ENCODE measurements at places on chromosomes 6 and 20. TPM values are rescaled to one million over a fixed set of nuclear protein-coding genes. Genes with fewer than 3 reads are reported as not detected.

The CBLN4 gene
- not detected for total RNA-seq

The CTSZ gene
- total RNA-seq = 303 TPM

- DNase-seq = no peak
Measured at GRCh38 chr6:155100087-155100486, 105.0 kb downstream of the TIAM2 start.

- DNase-seq = no peak
Measured at GRCh38 chr6:35475573-35475972, 7.4 kb downstream of the RPL10A start.

DNA sequence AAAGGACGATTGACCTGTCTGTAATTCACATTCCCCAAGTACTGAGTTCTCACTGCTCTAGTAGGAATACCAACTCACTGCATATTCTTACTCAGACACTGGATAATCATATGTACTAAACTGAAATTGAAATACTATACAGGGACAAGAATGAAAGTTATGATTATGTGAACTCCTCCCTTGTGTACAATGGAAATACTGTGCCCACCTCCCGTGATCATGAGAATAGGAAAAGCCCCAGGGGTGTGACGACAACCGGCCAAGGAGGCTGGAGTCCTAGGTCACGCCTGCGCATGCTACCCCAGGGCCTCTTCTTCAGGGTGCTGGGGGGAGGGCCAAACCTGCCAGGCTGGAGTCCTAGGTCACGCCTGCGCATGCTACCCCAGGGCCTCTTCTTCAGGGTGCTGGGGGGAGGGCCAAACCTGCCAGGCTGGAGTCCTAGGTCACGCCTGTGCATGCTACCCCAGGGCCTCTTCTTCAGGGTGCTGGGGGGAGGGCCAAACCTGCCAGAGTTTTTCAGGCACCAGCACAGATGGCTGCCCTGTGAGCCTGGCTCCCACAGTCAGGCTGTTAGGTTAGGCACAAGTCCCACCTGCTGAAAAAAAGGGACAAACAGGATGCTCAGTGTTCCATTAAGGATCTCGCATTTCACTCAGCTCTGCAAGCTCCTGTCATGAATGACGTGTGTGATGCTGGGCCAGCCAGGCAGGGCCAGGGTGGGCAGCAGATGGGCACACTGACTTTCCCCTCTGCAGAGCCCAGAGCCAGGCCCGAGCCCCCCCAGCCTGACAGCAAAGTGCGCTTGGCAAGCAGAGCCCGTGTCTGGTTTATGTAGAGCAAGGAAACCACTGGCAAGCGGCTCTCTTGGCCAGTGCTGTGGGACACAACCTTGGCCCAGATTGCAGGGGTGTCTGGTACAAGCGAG is 107.7 kb downstream of the FOXF2 start:
- no peak for DNase-seq

DNA sequence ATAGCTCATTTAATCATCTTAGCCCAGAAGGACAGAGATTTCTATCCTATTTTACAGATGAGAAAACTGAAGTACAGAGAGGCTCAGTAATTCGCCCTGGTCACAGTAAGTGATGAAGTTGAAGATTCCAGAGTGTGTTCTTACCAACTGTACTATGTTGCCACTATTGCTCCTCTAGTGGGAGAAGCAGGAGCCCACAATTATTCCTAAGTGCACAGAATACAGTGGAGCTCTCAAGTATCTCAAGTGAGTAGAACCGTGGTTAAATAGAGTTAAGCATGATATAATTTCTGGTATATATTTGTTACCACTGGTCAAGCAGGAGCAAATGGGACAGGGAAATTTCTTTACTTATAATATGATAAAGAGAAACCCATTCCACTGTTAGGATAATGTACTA is 22.1 kb downstream of the REPS1 start:
- no peak for DNase-seq

GRCh38 chr6:162377735-162378134 is 349.8 kb downstream of the PRKN start:
- DNase-seq = no peak

GRCh38 chr20:1489325-1489724 is 1.9 kb downstream of the SIRPB2 start:
- no peak for DNase-seq

All from colonic mucosa (tissue), 4 donors.